ENCODE measurements at places on chromosomes 7 and 10. TPM values are rescaled to one million over a fixed set of nuclear protein-coding genes. Genes with fewer than 3 reads are reported as not detected.

The CYP17A1 gene
- not detected for total RNA-seq

The SEPTIN7 gene
- 175 TPM for total RNA-seq

The SDK1 gene
- total RNA-seq = 2.3 TPM

The LARP4B gene
- total RNA-seq = 58.9 TPM

DNA sequence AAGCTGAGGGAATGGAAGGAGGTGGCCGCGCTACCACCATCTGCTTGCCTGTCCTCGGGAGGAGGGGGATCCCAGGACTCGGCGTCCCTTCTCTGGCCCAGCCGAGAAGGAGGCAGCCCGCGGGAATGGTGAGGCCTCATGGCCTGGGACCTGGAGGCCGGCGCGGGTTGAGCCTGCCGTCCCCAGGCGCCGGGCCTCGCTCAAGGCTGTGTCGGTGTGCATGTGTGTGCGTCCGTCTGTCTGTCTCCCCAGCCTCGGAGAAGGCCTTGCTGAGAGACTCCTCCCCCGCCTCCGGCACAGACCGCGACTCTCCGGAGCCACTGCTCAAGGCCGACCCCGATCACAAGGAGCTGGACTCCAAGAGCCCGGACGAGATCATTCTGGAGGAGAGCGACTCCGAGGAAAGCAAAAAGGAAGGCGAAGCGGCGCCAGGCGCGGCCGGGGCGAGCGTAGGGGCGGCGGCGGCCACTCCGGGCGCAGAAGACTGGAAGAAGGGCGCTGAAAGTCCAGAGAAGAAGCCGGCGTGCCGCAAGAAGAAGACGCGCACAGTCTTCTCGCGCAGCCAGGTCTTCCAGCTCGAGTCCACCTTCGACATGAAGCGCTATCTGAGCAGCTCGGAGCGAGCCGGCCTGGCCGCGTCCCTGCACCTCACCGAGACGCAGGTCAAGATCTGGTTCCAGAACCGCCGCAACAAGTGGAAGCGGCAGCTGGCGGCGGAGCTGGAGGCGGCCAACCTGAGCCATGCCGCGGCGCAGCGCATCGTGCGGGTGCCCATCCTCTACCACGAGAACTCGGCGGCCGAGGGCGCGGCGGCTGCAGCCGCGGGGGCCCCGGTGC is 1.3 kb downstream of the HMX3 start:
- no peak for DNase-seq

DNA sequence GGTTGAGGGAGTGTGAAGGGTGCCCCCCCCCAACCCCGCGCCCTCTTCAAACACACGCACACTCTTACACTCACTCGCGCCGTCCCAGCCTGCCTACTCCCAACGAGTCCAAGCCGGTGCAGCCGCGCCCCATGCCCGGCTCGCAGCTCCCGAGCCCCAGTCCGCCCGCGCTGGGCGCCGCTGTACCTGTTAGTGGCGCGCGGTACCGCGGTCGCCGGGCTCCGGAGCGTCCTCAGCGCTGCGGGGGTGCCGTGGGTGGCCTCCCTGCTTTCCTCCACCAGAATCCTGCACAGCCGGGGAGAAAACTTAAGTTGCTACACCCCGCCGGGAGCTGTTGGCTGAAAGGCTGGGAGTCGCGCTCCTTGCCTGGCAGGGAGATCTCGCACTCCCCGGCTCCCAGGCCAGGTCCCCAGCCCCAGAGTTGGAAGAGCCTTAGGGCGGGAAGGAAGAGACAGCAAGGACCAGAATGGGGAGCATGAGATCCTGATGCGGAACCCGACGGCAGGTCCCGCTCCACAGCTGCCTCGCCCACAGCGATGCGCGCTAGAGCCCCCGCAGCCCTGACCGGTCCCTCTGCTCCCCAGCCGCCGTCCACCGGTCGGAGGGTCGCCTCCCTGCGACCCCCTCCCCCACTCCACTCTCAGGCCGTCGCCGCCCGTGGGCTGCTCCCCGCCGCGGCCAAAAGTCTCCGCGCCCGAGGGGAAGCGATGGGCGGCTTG is 863 bp downstream of the ST8SIA6 start:
- DNase-seq = peak; percentile 69

DNA sequence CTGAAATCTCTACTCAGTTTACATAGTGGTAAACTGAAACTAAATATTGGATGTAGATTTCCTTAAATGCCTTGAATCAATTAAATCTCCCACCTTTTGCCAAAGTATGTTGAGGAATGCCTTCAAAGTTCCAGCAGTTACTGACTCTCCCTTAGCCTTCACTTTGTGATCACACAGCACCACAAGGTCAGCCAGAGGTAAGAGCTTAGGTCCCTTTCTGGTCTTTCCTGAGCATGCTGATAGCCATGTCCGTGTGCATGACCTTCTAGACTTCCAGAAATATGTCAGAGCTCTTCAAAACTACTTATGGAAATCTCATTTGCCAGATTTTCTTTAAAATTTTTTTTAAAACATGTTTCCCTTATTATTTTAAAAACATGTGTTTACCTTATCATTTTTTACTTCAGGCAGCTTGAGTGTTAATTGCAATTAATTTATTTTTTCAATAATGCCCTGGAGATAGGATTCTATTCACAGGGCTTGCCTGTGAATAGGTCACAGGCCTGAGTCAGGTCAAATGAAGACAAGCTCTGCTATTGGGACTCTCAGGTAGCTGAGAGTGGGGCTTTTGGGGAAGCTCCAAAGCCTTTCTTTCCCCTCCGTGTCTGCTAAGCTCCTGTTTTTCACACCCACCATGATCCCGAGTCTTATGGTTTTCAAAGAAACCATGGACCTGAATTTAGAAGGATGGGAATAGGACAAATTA is 220.5 kb downstream of the CXCL12 start:
- no peak for DNase-seq

DNA sequence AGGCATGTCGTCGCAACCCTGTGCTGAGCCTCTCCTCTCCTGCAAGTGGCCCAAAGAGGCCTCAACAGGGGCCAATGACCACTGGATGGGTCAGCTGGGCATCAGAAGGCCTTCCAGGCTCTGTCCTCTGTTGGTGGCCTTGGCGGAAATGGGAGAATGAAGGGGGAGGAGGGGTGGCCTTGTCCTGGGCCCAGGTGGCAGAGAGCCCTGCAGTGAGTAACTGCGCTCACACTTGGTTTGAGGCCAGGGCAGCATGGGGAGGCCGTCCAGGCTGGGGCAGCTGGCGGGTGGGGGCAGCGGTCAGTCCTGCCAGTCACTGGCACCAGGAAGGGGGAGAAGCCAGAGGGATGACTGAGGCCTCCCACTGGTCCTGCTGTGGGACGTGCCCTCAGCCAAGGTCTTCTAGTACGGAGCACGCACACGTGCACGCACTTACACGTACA is 59.8 kb downstream of the LHPP start:
- no peak for DNase-seq
